Fibroblast of skin of left quadriceps (primary cell): ENCODE measurements at places on chromosomes 3 and 15.

GRCh38 chr3:13890377-13891016 is 10.6 kb upstream of the WNT7A start:
- no peak for DNase-seq

- no peak for DNase-seq
Observed at GRCh38 chr3:109631897-109632296, 294.6 kb upstream of the DPPA4 start.

DNA sequence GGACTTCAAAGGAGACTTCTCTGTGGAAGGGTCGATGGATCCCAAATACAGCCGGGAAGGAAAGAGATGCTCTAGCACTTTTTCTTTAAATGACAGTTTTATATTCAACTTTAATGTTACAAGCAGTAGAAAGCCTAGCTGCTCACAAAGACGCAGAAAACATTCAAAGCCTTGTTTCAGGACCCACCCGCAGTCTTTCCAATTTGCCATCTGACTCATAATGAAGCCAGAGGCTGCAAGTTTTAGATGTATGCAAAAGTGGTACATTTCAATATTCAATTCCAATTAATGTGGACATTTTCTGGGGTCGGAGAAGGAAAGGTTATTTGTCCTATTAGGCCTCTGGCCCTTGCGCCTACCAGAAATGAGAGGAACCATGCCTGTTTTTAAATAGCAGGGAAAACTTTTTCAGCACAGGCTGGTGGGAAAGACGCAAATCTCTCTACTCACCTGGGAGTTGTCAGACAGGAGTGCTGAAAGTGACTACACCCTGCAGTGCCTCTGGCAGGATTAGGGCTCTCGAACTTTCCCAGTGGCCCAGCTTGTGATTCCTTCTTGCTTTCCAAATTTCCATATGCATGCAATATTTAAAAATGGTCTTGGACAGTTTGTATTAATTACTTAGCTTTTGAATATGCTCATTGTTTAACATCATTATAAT is 117.4 kb upstream of the MBNL1 start:
- no peak for DNase-seq

DNA sequence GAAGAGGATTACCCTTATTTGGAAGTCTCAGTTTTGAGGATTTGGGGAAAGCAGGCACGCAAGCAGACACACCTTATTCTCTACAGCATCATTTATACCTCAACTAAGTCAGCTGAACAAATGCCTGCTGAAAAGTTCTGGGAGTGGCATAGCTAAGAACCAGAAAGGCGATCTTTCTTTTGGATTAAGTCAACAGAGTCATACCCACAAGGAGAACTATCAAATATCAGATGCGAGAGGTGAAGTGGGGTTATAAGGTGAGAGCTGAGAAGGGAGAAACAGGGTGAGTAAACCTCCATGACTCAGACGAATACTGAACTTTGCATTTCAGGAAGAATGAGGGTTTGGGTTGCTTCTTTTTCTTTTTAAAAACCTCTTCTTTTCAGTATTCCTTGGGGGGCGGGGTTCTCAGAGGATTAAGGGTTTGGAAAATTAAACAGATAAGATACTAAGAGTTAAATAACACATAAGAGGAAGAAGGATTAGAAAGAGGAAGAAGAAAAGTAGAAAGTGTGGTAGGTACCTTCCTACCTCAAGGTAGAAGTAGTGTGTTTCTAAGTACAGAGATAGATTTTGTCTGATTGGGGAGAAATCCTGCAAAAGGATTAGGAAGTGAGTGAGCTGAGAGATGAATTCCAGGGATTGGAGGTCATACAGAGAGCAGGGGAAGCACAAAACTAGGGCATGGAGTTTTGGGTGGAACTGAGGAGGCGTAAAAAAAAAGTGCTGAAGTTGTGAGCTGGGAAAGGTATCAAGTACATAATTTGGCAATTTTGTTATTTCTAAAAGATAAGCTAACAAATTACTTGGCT is 41.3 kb upstream of the ICE2 start:
- DNase-seq = no peak

DNA sequence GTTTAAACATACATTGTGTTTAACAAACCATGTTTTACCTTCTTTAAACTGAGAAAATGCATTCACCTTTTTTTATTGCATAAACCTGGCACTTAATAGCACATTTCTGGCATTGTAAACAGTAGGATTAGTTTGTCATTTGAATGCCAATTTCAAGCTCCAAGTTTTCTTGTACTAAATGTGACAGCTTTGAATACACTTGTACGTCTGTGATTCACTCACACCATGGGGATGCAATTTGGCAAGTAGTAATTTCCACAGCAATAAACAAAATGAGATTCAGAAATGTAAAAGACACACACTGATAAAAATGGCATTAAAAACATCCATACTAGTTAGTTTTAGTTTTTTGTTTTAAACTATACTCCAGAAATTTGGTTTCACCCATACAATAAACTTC is 598.9 kb downstream of the SI start:
- DNase-seq = no peak

DNA sequence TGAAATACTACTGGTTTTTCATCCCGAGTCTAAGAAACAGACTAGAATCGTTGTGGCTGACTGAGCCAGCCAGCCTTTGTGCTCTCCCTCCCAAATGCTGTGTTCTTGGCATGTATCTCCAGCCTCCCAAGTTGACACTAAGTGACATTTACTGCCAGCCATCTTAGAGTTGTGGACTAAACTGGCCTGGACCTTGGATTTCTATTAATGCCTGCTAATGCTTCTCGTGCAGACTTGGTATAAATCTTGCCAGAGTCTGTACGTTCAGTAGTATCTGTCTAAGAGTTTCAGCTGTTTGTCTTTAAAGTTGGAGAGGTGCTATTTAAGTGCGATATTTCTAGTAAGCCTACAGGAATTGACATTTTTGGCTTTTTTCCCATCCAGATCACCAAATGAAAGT is 166.6 kb upstream of the BHLHE40 start:
- DNase-seq = no peak

DNA sequence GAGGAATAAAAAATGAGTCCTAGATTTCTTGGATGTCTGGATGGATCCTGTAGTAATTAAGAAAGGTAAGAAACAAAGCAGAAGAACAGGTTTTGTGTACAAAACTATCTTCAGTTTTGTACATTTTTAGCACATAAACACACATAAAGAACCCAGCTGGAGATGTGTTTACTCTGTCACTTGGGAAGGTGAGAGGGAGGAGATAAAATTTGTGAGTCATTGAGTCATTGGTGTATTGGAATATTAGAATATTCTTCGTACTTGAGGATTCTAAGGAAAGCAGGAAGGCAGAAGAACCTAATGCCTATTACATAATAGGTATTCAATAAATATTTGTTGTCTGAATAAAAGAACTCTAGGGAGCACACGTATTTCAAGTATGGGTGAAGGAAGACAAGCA is 17.4 kb downstream of the APPL1 start:
- no peak for DNase-seq

- DNase-seq = no peak
Observed at GRCh38 chr3:171743327-171744157, 66.7 kb downstream of the PLD1 start.

DNA sequence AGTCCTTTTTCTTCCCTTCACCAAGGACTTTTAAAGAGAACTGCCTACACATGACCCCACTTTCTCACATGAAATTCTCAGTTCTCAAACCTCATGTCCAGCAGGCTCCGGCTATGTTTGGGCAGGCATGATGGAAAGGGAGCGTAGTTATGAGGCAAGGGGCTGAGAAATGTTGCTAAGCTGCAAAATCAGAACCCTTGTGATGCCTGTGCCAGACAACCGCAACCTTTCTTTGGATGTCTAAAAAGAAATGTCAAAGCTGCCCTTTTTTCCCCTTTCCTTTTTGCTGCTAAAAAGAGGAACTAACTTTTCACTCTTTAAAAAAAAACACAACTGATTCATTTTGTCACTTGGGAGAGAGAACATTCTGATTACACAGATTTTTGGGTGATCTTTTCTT is 19.2 kb downstream of the GNB4 start:
- DNase-seq = no peak

DNA sequence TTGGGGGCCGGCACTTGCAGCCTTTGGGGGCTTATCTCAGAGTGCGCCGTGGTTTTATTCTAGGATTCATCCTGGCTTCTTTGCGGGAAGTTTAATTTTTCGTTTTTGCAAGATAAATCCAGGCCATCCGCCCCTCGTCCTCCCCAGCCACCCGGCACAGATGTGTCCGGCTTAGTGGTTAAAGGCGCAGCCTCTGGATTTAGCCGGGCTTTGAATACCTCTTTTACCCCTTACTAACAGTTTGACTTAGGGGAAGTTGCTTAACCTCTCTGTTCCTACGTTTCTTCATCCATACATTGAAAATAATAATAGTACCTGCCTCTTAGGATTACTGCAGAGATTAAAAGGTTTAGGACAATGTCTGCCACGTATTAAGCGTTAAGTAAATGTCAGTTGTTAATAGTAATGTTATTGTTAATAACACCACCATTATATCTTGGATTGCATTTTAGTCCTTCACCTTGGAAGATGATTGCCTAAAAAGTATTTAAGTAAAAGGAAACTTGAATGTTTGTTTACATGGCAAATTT is 714 bp downstream of the ECT2 start:
- DNase-seq = no peak

GRCh38 chr3:100927775-100928174 is 65.4 kb downstream of the ABI3BP start:
- no peak for DNase-seq

GRCh38 chr3:158735296-158736033 is 3.2 kb upstream of the RARRES1 start:
- no peak for DNase-seq

- DNase-seq = no peak
Observed at GRCh38 chr3:194225418-194225812, 89.5 kb downstream of the HES1 start.

GRCh38 chr3:112481302-112481721 is 18.0 kb downstream of the BTLA start:
- DNase-seq = no peak

GRCh38 chr15:84949043-84949442 is 32.6 kb upstream of the PDE8A start:
- peak; percentile 29 for DNase-seq
